Uterus (tissue), 4 donors: ENCODE measurements at places on chromosomes 4 and X. TPM values are rescaled to one million over a fixed set of nuclear protein-coding genes. Genes with fewer than 3 reads are reported as not detected.

- no peak for DNase-seq
Measured at GRCh38 chr4:69546134-69546765, 50.5 kb upstream of the UGT2B4 start.

DNA sequence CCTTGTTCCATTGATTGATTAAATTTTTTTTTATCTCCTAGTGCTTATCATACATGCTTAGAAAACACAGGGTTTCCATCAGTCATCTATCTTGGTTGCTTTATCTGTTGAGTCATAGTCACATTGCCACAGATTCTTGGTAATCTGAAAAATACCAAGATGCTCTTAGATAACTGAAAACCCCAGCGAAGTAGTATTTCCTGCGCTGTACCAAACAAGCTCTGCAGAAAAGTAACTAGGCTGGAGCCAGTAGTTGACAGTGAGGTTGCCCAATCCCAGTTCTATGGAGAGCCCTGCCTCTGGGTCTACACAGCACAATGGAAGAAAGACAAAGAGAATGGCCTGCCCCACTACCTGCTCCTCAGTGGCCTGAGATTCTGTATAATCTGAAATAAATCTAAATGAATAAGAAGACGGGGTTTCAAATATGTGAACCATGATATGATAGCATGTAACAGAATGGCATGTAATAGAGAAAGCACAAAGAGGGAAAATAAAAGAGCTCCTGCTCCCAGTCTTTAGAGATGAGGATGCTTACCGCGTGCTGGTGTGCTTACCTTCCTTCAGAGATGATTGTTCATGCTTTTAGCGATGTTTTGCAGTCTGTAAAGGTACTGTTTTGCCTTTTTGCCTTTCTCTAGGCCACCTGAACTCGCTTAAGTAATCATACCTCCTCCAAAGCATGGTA lies 55.3 kb upstream of the RAPGEF2 start:
- no peak for DNase-seq

GRCh38 chrX:72659723-72660122 lies 54.4 kb downstream of the PHKA1 start:
- no peak for DNase-seq

- no peak for DNase-seq
Measured at GRCh38 chr4:135927651-135928050, 1604.6 kb downstream of the PCDH18 start.

TMSB15B gene
- total RNA-seq, result 15.3 TPM

CFAP99 gene
- total RNA-seq, result not detected
